Naive thymus-derived CD8-positive, alpha-beta T cell (primary cell): ENCODE measurements at places on chromosomes 1 and 21. TPM values are rescaled to one million over a fixed set of nuclear protein-coding genes. Genes with fewer than 3 reads are reported as not detected.

DNA sequence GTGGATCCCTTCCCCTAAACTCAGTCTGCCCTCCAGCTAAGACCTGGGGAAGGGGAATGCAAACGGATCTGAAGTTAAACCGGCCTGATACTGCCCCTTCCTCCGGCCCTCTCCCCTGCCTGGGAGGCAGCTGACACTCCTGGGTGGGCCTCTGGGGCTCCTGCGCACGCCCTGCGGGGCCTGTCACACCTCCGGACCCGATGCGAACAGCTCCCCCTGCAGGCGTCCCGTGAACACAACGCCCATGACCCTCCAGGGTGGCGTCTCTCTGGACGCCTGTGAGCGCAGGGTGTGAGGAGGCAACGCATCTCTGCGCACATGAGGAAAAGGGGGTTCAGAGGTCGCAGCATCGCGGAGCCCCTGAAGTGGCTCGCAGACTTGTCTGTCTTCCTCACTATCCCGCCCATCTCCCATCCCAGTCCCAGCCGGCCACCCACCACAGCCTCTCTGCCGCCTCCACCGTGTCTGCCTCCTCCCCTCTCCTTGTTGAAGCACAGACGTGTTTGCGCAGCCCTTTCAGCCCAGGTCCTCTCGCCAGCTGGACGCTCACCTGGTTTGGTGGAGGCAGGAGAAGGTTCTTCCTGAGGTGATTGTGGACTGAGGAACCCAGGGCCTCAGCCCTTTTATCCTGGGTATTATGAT is 421 bp upstream of the LCE3A start:
- no peak overlapping the region for H3K4me3 ChIP-seq
- peaks cover 13% of the 10 kb centered on the region for H3K27me3 ChIP-seq
- no peak overlapping the region for H3K27ac ChIP-seq
- DNase-seq = no peak
- H3K36me3 ChIP-seq = peaks cover 11% of the 10 kb centered on the region

DNA sequence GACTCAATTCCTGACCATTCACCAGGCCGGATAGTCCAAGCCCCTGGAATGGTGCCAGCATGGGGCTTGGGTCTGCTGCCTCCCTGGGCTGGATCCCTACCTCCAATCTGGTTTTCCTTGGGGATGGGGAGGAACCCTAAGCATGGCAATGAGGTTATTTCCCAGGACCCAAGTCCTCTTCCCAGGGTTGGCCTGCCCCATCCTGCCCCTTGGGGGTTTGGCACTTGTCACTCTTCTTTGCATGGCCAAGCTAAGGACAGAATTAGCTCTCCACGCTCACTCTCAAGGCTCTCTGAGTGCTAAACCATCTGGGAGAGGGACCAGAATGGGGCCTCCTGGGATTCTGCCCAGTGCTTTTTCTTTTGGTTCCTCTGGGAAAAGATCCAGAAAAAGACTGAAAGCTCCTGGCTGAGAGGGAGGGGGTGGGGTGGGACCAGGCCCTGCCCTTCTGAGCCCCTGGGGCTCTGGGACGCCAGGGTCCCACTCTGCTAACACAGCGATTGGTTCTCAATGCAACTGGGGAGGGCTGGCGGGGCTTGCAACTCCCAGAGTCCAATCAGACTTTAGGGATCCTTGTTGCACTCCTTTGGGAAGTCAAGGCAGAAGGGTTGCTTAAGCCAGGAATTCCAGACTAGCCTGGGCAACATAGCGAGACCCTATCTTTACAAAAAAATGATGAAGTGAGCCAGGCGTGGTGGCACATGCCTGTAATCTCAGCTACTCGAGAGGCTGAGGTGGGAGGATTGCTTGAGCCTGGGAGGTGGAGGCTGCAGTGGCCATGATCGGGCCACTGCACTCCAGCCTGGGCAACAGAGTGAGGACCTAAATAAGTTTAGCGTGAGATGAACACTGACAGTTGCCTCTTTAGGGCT is 52.7 kb downstream of the DHRS3 start:
- no peaks in the 10 kb centered on the region for H3K27me3 ChIP-seq
- peaks cover 22% of the 10 kb centered on the region for H3K36me3 ChIP-seq
- DNase-seq = no peak
- no peak overlapping the region for H3K4me3 ChIP-seq

DNA sequence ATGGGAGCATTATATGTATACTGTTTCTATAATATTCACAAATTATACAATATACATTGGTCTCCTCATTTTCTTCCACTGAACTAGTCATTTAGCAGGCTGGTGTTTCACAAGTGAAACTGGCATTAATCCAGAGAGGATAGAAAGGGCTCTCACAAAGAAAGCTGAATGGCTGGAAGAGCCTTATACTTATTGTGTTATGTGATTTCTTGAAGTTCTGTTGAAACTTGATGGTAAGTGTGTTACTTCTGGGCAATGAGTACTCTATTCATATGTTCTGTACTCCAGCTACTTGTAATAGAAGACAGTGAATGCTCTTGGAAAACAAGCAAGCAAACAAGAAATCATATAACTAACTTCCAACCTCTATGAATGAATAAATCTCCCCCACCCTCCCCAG is 14.9 kb downstream of the STX12 start:
- H3K27ac ChIP-seq = no peak overlapping the region
- no peak for DNase-seq
- no peaks in the 10 kb centered on the region for H3K36me3 ChIP-seq
- H3K27me3 ChIP-seq = no peaks in the 10 kb centered on the region
- peaks cover 21% of the 10 kb centered on the region for H3K4me1 ChIP-seq
- H3K4me3 ChIP-seq = no peak overlapping the region

- H3K27me3 ChIP-seq = no peaks in the 10 kb centered on the region
- DNase-seq = no peak
- no peak overlapping the region for H3K4me3 ChIP-seq
- no peak overlapping the region for H3K27ac ChIP-seq
These were observed 109.5 kb upstream of the KIF26B start for GRCh38 chr1:245045087-245045881.

DNA sequence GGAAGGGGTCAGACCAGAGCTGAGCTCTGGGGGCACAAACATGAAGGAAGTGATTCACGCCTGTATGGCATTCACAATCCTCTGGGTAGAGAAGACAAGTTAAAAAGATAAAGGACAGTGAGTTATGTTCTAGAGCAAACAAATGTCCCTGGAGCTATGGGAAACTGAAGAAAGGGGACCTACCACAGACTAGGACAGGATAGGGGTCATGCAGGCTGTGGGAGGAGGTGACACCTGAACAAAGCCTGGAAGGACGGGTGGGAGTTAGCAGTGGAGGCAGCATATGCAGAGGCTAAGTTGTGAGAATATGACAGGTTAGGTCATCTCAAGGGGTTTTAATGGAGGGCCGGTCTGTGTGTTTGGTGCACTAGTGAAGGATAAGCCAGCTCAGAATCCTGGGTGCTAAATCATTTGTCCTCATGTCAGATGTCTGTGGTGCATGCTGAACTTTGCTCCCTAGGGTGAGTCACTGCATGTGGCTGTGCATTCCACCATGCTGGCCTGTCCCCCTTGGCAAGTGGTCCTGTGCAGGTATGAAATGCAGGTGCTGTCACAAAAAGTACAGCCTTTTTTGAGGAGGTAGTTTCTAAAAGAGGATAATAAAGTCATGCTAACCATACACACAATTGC is 28.5 kb downstream of the TNN start:
- H3K4me3 ChIP-seq = no peak overlapping the region
- DNase-seq = no peak
- no peaks in the 10 kb centered on the region for H3K4me1 ChIP-seq
- no peaks in the 10 kb centered on the region for H3K36me3 ChIP-seq

Gene KIAA1614
- 0.33 TPM for total RNA-seq

DNA sequence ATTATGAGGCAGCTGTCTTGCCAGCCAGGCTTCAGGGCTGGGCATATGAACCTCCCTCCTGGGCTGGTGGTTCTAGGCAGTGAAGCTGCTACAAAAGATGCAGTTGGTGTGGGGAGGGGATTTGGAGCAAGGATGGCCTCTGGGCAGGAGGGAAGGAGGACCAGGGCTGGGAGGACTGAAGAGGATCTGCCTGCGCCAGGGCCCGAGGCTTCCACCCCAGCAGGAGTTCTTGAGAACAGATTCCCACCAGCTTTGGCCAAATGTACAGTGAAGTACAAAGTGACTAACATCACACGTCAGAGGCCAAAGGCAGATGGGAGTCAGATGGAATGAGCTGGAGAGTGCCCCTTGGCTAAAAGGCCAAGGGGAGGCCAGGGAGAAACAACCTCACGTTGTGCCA is 62.4 kb downstream of the DDX20 start:
- H3K36me3 ChIP-seq = peaks cover 2% of the 10 kb centered on the region
- H3K27me3 ChIP-seq = peaks cover 15% of the 10 kb centered on the region
- DNase-seq = no peak
- no peak overlapping the region for H3K4me3 ChIP-seq
- H3K27ac ChIP-seq = no peak overlapping the region

Gene NOL9
- total RNA-seq = 93.0 TPM

DNA sequence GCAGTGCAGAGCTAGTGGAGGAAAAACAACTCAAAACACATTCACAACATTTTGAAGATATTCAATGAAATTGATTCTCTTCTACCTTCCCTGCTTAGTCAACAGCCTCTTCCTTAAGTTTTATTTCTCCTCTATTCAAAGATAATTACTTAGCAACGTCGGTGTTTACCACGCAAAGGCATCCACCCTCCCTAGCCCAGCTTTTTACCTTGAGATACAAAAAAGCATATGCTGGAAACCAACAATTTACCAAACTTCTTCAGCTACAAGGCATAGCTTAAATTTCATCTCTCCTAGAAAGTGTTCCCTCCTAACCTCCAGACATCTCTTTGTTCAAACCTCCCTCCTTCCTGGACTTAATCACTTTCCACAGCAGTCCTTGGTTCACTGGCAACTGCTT is 102.8 kb upstream of the SOD1 start:
- peaks cover 8% of the 10 kb centered on the region for H3K27me3 ChIP-seq
- H3K4me3 ChIP-seq = peak overlapping the region; percentile 81
- H3K36me3 ChIP-seq = no peaks in the 10 kb centered on the region
- H3K27ac ChIP-seq = no peak overlapping the region
- no peak for DNase-seq

Gene OLIG2
- not detected for total RNA-seq

- peaks cover 17% of the 10 kb centered on the region for H3K36me3 ChIP-seq
- H3K27me3 ChIP-seq = no peaks in the 10 kb centered on the region
- H3K4me1 ChIP-seq = peaks cover 44% of the 10 kb centered on the region
These were observed 781 bp upstream of the METTL13 start for GRCh38 chr1:171780583-171781175.

DNA sequence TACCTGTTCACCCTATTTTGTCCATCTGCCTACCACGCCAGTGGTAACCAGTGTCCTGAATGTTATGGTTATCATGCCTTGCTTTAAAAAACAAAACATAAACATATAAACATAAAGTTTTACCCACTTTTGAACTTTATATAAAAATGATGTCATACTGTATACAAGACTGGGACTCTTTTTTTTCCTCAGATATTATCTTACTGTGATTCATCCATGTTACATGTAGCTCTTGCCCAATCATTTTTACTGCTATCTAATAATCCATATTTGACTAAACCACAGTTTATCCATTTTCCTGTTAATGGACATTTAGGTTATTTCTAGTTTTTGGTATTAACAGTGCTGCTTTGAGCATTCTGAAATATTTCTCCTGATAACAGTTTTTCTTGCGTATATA is 78.8 kb downstream of the GPR161 start:
- H3K36me3 ChIP-seq = peaks cover 32% of the 10 kb centered on the region
- no peak overlapping the region for H3K4me3 ChIP-seq
- no peak overlapping the region for H3K27ac ChIP-seq
- peaks cover 9% of the 10 kb centered on the region for H3K4me1 ChIP-seq

DNA sequence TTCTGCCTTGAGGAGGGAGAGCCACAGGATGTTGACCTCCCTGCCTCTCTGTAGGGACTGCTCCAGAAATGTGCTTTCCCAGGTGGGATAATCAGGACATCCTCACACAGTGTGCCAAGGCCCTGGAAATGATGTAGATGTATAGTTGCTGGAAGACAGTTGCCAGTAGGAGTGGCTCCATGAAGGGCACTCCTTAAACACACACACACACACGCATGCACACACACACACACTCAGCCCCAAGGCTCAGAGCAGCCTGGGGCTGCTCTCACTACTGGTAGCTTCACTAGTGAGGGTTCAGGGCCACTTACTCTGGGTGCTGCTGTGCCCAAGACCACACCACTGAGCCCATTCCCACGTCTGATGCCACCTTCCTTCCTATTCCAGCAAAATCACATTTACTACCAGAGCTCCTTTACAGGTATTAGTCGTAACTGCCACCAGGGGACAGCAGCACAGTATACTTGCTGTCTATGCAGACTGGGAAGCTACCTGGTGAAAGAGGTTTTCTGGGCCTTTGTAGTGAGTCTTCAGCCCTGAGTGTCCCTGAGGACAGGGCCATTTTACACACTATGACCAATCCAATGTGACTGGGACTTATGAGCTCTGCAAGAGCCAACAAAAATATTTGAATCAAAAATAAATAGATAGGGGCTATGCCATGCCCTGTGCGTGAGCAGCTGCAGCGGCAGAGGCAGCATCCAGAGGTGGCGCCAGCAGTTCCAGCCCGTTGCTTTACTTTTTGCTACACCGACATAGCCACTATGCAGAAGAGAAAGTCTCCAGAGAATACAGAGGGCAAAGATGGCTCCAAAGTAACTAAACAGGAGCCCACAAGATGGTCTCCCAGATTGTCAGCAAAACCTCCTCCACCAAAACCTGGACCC is 15.0 kb downstream of the CRNN start:
- DNase-seq = no peak
- no peaks in the 10 kb centered on the region for H3K36me3 ChIP-seq
- H3K4me1 ChIP-seq = peaks cover 1% of the 10 kb centered on the region
